WTC11 (cell line): ENCODE measurements at places on chromosomes 3 and 15. TPM values are rescaled to one million over a fixed set of nuclear protein-coding genes. Genes with fewer than 3 reads are reported as not detected.

The ANXA2 gene
- 116 to 152 TPM (median 119 TPM) in 3 replicates for total RNA-seq

The CCR8 gene
- 0.33 TPM in 1 of 3 replicates, not detected in the others for total RNA-seq

The CCRL2 gene
- total RNA-seq, result not detected in 3 replicates

The SYNM gene
- total RNA-seq, result 2.1 to 2.2 TPM (median 2.2 TPM) in 3 replicates

The RAD51 gene
- total RNA-seq, result 29.7 to 36.4 TPM (median 31.0 TPM) in 3 replicates

The MITF gene
- total RNA-seq, result 0.44 to 1.3 TPM (median 1.3 TPM) in 3 replicates

DNA sequence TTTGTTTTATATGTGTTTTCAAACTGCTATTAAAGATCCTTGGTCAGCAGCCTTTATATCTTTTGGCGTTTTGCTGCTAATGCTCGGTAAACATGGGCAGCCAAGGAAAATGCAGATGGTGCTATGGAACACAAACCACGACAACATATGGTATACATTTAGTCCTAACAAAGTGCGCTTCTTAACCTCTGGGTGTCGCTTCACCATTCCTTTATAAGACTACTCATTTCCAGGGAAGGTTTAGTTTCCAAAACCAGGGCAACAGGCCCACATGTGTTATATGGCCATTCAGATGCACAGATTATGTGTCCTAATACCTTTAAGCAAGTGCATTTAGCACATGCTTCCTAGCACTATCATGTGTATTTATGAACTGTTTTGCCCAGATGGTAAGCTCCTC is 14.7 kb downstream of the SHOX2 start:
- no peak for DNase-seq
- H3K27ac ChIP-seq, result no peak overlapping the region
- H3K4me3 ChIP-seq, result no peak overlapping the region
- peaks cover 85% of the 10 kb centered on the region for H3K27me3 ChIP-seq
- peaks cover 18% of the 10 kb centered on the region for H3K4me1 ChIP-seq
- H3K36me3 ChIP-seq, result no peaks in the 10 kb centered on the region

DNA sequence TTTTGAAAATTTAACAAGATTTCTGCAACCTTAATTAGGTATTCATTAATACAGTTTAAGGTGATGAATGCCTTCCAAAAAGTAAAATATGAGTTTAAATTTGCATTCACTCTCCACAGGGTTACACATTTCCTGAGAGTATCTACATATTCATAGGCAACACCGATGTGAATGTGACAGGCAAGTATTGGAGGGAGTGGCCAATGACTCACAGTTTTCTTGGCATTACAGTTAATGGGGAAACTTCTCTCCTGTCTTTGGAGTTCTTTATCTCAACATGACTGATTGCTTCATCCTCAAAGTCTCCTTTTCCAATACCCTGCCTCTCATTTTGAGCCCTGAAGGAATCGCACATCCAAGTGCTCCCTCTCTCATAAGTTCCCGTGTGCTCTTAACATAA is 181.9 kb upstream of the CHL1 start:
- no peaks in the 10 kb centered on the region for H3K4me1 ChIP-seq
- H3K4me3 ChIP-seq, result no peak overlapping the region
- peaks cover 46% of the 10 kb centered on the region for H3K36me3 ChIP-seq
- no peak overlapping the region for H3K27ac ChIP-seq
- DNase-seq, result no peak
- H3K27me3 ChIP-seq, result peaks cover 12% of the 10 kb centered on the region

GRCh38 chr3:39192490-39193092 is at the start of gene XIRP1:
Gene XIRP1, minus strand, starts transcription at chr3:39192595. Its CDS starts 3,150 bp downstream, at chr3:39189445.
- peaks cover 12% of the 10 kb centered on the region for H3K4me1 ChIP-seq
- no peaks in the 10 kb centered on the region; the same call in 1 of the 2 replicates for H3K27me3 ChIP-seq
- H3K36me3 ChIP-seq, result no peaks in the 10 kb centered on the region
- H3K27ac ChIP-seq, result no peak within 1 kb of the TSS
- H3K4me3 ChIP-seq, result no peak within 1 kb of the TSS

GRCh38 chr3:36403661-36404060 is 23.4 kb downstream of the STAC start:
- DNase-seq, result no peak
- no peak overlapping the region for H3K27ac ChIP-seq
- H3K36me3 ChIP-seq, result no peaks in the 10 kb centered on the region
- no peaks in the 10 kb centered on the region for H3K27me3 ChIP-seq
- 0 out of 2 replicates have a peak, but pooled peaks cover 7% of the 10 kb centered on the region for H3K4me1 ChIP-seq
- H3K4me3 ChIP-seq, result no peak overlapping the region

- no peak overlapping the region for H3K4me3 ChIP-seq
- DNase-seq, result no peak
- peaks cover 11% of the 10 kb centered on the region for H3K4me1 ChIP-seq
- no peak overlapping the region for H3K27ac ChIP-seq
- no peaks in the 10 kb centered on the region for H3K27me3 ChIP-seq
Measured at GRCh38 chr3:184814214-184814613, 2.2 kb downstream of the VPS8 start.

DNA sequence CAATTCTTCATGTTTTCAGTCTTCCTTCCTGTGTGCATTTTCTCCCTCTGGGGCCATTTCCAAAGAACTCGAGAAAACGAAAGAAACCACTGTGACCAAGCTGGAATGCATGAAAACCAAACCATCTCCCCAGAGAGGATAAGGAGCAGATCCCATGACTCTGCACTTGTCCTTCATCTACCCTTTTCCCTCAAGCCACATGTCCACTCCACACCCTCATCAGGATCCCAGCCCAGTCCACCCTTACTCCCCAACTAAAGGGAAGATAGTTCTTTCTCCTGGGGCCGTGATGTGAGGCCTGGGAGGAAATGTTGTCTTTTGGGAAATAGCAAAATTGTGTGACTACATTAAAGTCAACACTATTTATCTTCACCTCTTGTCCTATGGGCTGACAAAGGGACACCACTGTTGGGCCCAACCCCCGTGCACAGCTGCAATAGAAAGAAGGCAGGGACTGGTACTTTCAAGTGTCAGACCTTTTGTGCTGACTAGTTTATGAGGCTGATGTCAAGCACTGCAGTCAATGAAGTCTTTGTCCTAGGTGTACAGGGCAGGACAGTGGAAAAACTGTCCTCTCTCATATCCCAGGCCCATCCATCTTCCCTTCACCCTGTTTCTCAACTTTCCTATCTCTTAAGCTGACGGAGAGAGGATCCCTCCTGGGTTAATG is 487.1 kb upstream of the NR2F2 start:
- no peak for DNase-seq
- no peak overlapping the region for H3K4me3 ChIP-seq
- H3K36me3 ChIP-seq, result no peaks in the 10 kb centered on the region
- H3K27me3 ChIP-seq, result peaks cover 3% of the 10 kb centered on the region
- H3K4me1 ChIP-seq, result peaks cover 20% of the 10 kb centered on the region

- no peak overlapping the region for H3K27ac ChIP-seq
- no peak overlapping the region for H3K4me3 ChIP-seq
- H3K27me3 ChIP-seq, result no peaks in the 10 kb centered on the region
- DNase-seq, result peak; percentile 18
- H3K4me1 ChIP-seq, result peaks cover 19% of the 10 kb centered on the region
- no peaks in the 10 kb centered on the region for H3K36me3 ChIP-seq
Measured at GRCh38 chr3:147513785-147514184, 104.6 kb downstream of the ZIC1 start.

GRCh38 chr15:42338500-42338899 is 20.8 kb upstream of the CAPN3 start:
- H3K4me3 ChIP-seq, result no peak overlapping the region
- peaks cover 23% of the 10 kb centered on the region for H3K36me3 ChIP-seq
- H3K27ac ChIP-seq, result peak overlapping the region; percentile 86
- no peak for DNase-seq
- no peaks in the 10 kb centered on the region for H3K4me1 ChIP-seq

DNA sequence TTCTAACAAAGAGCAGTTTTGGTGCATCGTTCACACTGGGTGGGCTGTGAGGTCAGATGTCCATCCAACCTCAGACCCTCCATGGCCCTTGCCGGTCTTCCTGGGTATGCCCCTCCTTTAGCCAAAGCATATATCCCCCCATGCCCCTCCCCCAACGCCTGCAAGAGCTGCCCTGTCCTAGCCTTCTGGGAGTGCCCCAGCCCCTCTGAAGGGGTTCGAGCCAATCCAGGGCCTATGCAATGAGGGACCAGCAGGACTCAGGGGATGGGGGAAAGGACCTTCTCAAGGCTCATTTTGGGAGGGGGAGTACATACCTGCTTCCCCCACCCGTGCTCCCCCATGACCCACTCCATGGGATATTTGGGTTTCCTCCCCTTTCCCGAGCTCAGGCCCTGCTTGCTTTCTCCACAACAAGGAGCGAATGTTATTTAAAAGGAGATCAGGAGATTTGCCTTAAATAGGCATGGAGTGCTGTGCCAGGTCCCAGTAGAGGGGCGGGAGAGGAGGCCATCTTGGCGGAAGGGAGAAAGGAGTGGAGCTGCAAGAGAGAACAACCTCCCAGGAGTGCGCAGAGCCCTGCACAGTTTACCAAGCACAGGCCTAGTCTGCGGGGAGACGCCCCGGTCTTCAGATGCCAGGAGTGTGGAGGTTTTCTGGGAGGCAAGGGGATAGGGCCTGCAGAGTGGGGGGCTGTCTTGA is 18.2 kb downstream of the PIF1 start:
- peaks cover 3% of the 10 kb centered on the region; the same call in 1 of the 2 replicates for H3K36me3 ChIP-seq
- H3K4me3 ChIP-seq, result peak overlapping the region; percentile 54
- DNase-seq, result peak; percentile 59
- peak overlapping the region; percentile 98 for H3K27ac ChIP-seq

GRCh38 chr3:21672303-21672702 is 78.7 kb downstream of the ZNF385D start:
- no peaks in the 10 kb centered on the region for H3K36me3 ChIP-seq
- no peak for DNase-seq
- H3K27ac ChIP-seq, result peak overlapping the region; percentile 60
- peaks cover 34% of the 10 kb centered on the region for H3K4me1 ChIP-seq
- no peaks in the 10 kb centered on the region for H3K27me3 ChIP-seq
- H3K4me3 ChIP-seq, result no peak overlapping the region

DNA sequence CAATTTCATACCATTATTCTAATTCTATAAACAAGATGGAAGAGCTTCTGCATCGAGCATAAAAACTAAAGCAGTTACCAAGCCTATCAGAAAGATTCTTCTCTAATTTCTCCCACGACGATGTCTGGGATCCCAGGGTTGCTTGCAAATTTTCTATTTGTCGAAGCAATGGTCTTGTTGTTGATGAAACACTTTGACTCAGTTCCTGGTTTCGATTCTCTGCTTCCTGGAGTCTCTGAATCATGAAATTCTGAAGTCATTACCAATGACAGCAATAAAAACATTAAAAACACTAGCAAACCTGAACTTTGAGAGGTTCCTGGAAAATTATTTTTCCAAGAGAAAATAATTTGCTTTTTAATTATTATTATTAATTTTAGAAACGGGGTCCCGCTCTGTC is 18.7 kb downstream of the TMF1 start:
- DNase-seq, result no peak
- peaks cover 56% of the 10 kb centered on the region for H3K36me3 ChIP-seq
- no peak overlapping the region for H3K27ac ChIP-seq
- H3K27me3 ChIP-seq, result no peaks in the 10 kb centered on the region
- H3K4me3 ChIP-seq, result no peak overlapping the region

- no peak for DNase-seq
- no peaks in the 10 kb centered on the region for H3K4me1 ChIP-seq
- peaks cover 63% of the 10 kb centered on the region for H3K36me3 ChIP-seq
- no peak overlapping the region for H3K4me3 ChIP-seq
- no peaks in the 10 kb centered on the region for H3K27me3 ChIP-seq
Measured at GRCh38 chr3:139353920-139354556, 10.2 kb downstream of the MRPS22 start.

DNA sequence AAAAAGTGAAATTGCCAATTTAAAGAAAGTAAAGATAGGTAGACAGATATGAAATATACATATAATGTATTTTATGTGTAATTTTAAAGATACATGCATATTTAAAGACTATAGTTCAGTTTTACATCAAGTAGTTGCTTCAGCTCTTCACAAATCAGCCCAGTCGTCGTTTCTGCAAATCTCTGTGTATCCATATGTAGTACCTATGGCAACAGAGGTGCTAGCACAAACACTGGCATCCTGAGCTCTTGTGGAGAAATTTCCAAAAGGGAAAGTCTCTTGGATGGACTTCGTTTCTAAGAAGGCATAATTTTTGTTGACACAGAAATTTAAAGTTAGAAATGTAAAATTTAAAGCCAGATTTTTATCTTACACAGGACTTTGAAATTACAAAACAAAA is 1284.7 kb downstream of the ROBO1 start:
- H3K4me1 ChIP-seq, result peaks cover 16% of the 10 kb centered on the region
- peaks cover 26% of the 10 kb centered on the region for H3K36me3 ChIP-seq
- no peak overlapping the region for H3K4me3 ChIP-seq
- H3K27ac ChIP-seq, result no peak overlapping the region
- no peak for DNase-seq

DNA sequence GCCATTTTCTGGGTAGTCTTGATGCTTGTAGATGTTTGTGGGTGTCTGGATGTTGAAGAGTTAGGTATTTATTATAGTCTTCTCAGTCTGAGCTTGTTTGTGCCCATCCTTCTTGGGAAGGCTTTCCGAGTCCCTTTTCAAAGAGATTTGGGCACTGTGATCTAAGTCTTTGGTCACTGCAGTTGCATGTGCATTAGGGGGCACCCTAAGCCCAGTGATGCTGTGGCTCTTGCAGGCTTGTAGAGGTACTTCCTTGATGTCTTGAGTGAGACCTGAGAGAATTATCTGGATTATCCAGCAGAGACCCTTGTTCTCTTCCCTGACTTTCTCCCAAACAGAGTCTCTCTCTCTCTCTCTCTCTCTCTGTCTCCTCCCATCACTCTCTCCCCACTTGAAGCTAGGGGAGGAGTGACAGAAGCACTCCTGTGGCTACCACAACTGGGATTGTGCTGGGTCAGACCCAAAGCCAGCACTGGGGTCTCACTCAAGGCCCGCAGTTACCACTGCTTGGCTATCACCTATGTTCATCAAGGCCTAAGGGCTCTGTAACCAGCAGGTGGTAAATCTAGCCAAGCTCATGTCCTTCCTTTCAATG is 68.5 kb downstream of the TMCO5A start:
- no peaks in the 10 kb centered on the region; the same call in 1 of the 2 replicates for H3K4me1 ChIP-seq
- DNase-seq, result peak; percentile 79
- no peaks in the 10 kb centered on the region for H3K27me3 ChIP-seq
- H3K36me3 ChIP-seq, result peaks cover 4% of the 10 kb centered on the region; the same call in 1 of the 2 replicates
- H3K4me3 ChIP-seq, result no peak overlapping the region
- H3K27ac ChIP-seq, result no peak overlapping the region

DNA sequence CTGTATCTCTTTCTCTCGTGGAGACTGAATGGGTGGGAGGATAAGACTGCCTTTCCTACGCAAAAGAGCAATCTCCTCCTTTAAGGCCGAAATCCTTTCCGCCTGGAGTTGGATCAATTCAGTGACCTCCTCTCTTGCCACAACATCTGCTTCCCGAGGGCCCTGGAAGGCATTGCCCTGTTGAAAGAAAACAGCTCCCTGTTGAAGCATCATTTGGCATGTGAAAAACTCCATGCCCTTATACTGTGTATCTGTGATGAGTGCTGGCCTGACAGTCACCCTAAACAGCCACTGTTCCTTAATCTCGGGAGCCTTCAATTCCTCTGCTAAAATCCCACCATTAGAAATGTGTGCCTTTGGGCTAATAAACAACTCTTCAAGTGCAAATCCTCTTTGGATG is 80.2 kb downstream of the BOC start:
- H3K27ac ChIP-seq, result no peak overlapping the region
- no peaks in the 10 kb centered on the region for H3K36me3 ChIP-seq
- no peak for DNase-seq
- H3K27me3 ChIP-seq, result no peaks in the 10 kb centered on the region

GRCh38 chr15:60584355-60584998 is 105.5 kb upstream of the ICE2 start:
- no peak for DNase-seq
- no peak overlapping the region for H3K27ac ChIP-seq
- H3K27me3 ChIP-seq, result peaks cover 8% of the 10 kb centered on the region
- H3K36me3 ChIP-seq, result no peaks in the 10 kb centered on the region
- no peak overlapping the region for H3K4me3 ChIP-seq
